ENCODE measurements at places on chromosomes 5 and 9.

DNA sequence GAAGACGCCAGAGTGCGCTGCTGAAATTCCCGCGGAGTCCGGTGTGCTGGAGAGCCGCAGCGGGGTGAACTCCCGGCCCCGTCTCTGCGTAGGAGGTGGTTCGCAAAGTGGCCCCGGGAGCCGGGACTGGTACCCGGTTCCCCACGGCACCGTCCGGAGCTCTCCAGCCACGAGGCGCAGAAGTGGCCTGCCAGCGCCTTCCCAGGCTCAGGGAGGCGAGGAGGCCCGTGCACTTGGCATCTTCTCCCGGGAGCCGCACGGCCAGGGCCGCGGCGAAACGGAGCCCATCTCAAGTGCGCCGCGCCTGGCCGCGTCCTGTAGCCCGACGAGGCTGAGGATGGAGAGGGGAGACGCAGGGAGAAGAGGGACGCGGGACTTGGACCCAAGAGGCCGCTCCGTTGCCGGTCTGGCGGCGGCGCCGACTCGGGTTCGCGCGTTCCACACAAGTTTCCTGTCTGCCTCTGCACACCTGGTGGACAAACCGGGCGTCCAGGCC lies 1.1 kb upstream of the IRX1 start:
- DNase-seq = no peak

DNA sequence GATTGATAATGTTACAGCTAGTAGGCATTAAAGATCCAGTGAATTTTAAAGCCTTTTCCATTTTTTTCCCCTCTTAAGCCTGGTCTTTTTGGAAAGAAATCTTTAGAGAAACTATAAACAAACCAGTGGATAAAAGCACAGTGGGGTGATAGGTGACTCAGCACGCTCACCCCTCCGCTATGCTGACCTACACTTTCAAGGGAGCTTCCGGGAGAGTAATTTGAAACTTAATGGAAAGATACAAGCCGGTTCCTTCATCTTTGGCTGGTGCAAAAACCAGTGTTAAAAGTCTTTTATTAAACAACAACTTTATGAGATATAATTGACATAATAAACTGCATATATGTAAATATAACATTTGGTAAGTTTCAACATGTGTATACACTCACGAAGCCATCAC lies 27.0 kb upstream of the ALDOB start:
- DNase-seq = no peak

DNA sequence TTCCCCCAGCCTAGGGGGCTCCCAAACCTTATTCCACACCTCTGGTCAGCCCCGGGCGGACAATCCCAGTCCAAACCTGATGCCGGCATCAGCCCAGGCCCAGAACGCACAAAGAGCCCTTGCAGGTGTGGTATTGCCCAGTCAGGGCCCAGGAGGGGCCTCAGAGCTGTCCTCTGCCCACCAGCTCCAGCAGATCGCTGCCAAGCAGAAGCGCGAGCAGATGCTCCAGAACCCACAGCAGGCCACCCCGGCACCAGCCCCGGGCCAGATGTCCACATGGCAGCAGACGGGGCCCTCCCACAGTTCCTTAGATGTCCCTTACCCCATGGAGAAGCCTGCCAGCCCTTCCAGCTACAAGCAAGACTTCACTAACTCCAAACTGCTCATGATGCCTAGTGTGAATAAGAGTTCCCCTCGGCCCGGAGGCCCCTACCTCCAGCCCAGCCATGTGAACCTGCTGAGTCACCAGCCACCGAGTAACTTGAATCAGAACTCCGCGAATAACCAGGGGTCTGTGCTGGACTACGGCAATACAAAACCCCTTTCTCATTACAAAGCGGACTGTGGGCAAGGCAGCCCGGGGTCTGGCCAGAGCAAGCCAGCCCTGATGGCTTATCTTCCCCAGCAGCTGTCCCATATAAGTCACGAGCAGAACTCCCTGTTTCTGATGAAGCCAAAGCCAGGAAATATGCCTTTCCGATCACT lies 27.6 kb upstream of the LTC4S start:
- peak; percentile 49 for DNase-seq

- no peak for DNase-seq
Measured at GRCh38 chr5:93411716-93412115, 169.3 kb downstream of the NR2F1-AS1 start.

DNA sequence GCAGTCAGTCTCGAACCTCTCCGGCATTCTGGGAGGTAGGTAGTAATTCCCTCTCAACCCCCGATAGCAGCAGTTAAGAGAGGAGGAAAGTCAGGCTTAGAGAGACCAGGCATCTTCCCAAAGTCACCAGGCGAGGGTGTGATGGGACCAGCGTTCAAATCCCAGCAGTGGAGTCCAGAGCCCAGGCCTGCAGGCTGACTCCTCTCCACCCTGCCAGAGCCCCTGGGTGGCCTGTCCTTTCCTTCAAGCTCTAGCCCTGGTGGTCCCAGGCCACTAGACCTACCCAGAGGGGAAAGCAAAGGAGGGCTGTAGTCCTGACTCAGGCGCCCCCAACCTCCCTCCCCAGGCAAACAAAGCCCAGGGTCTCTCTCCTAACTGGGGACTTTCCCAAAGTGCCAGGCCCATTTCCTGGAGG lies 4.2 kb upstream of the NR5A1 start:
- peak; percentile 42 for DNase-seq

- no peak for DNase-seq
Measured at GRCh38 chr9:29838491-29839020, 2265.3 kb upstream of the C9orf72 start.

DNA sequence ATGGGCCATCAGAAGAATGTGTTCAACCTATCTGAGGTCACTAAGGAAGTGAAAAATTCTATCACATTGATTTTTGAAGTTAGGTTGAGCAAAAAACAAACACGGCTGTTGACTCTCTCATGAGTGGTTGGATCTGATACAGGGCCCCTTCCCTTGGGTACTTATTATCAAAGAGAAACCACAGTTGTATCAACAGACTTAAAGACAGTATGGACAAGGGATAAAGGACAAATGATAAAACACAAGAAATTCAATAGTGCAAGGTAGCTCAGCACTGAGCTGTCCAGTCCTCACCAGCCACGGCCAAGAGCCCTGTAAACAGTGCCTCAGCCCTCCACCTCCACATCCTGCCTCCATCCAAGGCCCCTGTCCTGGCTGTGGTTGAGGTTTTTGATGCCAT lies 86.9 kb downstream of the UBE2QL1 start:
- DNase-seq = no peak

GRCh38 chr9:126947529-126947928 lies 32.9 kb downstream of the RALGPS1 start:
- DNase-seq = no peak

DNA sequence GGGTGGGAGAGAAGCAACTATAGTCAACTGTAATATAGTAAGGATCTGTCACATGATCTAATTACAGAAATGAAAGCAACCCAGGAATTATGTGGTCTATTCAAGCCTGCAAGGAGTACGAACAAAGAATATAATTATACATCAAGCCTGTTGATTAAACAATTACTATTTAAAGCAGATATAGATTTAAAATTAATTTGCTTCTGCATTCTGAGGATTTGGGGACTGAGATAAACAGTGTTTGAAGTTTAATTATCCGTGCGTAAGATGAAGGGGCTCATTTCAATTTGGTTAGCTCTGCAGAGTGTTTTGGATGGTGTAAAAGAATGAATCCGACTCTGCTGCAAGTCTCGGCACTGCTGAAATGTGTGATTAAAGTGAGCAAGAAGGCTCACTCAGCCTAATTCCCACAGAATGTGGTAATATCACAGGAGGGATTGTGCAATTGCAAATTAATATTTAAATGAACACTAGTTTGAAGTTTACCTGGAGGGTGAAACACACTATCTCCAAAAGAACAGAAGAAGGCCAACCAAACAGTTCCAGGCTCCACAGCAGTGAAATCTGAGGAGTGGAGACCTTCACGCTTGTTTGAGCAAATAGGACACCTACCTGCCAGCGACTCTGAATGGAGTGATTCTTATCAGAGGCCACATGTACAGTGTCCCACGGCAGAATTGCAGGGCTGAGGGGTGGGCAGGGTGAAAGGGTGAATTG lies 420.6 kb upstream of the SLC30A5 start:
- DNase-seq = no peak

- no peak for DNase-seq
Measured at GRCh38 chr5:141762790-141763368, 80.8 kb upstream of the ARAP3 start.

DNA sequence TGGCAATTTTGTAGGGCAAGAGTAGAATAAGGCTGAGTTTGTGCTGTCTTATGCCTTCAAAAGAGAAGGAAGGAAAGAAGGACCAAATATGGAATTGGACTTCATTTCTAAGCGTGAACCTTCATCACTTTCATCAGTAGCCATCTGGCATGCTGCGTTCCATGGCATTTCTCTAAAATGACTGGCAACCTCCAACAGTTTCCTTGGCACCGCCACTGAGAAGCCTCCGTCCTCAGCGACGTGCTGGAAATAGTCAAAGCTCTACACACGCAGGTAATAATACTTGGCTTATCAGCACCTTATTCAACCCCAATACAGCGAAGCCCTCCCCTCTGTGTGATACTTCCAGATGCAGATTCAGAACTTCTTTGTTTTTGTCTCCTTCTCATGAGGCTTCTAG lies 169.7 kb upstream of the CD180 start:
- no peak for DNase-seq

GRCh38 chr9:4168526-4168925 lies 131.3 kb downstream of the GLIS3 start:
- no peak for DNase-seq
